Nucleus accumbens (tissue), 56 donors: ENCODE measurements at places on chromosomes 2 and 18.
A peak's percentile ranks its signal among the peaks of the same experiment; 100 is the strongest.

GRCh38 chr2:162422894-162423293 is 79.0 kb downstream of the GCA start:
- DNase-seq: no peak

GRCh38 chr2:230681171-230681545 is 31.5 kb upstream of the CAB39 start:
- no peak for DNase-seq

- DNase-seq: no peak
Measured at GRCh38 chr2:152513681-152514080, 178.7 kb downstream of the FMNL2 start.

- DNase-seq: no peak
Measured at GRCh38 chr18:79962311-79962710, 2.1 kb upstream of the HSBP1L1 start.

DNA sequence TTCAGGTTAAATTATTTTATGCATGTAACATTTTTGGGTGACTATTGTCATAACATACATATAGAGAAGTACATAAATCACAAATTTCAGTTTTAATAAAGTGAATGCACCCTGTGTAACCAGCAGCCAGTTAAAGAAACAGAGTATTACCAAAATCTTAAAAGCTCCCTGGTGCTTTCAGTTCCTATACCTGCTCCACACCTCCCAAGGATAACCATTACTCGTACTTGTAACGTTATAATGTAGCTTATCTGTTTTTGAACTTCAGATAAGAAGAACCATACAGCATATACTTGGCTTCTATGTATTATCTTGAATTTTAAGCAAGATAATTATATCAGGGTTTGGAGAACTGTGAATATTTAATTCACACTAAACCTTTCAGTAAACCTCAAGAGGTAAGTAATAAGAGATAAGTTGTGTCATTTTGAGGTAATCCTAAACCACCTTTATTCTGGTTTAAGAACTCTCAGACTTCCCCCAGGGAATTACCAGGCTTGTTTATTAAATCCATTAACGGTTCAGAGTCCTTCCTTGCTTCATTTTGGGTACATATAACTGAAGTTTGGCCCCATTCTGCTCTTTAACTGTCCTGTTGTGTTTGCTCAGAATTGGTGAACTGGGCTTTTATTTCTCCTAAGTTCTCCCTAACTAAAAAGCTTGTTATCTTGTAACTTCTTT is 58.6 kb downstream of the LCLAT1 start:
- DNase-seq: no peak

DNA sequence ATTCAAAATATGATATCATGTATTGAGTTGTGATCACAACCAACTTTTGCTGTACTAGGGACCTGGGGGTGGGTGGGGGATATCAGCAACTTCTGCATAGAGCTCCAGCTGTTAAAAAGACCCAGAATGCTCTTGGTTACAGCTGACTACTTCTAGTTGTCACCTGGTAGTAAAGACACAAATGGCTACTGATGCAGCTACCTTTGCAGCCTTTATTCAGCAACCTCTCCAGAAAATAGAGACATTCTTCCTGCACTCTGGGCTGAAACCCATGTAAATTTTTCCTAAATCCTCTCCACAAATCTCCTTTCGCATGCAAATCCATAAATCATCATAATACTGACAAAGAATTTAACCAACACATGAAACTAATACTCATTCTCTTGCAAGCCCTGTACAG is 238.3 kb downstream of the TCF4 start:
- no peak for DNase-seq

DNA sequence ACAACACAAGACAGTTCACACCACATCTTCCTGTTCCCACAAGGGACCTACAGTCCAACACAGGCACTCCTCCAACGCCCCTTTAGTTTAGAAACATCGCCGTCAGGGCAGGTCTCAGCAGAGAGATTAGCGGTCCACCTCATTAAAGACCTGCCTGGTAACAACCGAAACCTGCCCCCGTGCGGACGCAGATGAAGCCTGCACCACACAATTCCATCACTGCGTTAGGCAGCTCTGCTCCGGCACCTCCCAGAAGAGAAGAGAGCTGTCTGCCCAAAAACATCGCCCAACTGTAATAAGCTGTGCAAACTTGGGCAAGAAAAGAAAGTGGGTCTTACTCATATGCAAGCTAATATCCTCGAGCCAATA is 32.7 kb downstream of the ZNF516 start:
- DNase-seq: no peak

DNA sequence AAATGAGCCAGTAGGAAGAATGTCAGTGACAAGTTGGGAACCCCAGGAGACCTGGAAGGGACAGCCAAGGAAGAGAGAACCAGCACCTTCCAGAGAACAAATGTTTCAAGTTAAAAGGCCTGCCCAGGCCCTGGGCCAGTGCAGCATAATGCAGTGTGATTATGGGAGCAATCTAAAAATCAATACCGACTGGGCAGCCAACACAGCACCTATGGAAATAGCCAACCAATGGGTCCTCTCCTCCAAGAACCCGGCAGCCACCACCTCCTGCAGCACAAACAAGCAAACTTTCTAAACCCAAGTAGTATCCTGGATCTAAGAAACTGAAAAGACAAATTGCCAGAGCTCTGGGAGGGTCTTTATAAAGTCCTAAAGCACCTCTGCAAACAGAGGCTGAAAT is 71.7 kb downstream of the CLHC1 start:
- DNase-seq: no peak

DNA sequence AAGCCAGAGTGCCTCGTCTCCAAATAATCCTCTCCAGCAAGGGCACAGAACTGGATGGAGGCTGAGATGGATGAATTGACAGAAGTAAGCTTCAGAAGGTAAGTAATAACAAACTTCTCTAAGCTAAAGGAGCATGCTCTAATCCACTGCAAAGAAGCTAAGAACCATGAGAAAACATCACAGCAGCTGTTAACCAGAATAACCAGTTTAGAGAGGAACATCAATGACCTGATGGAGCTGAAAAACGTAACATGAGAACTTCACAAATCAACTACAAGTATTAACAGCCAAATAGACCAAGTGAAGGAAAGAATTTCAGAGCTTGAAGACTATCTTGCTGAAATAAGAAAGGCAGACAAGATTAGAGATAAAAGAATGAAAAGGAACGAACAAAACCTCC is 32.3 kb downstream of the WDPCP start:
- DNase-seq: no peak

DNA sequence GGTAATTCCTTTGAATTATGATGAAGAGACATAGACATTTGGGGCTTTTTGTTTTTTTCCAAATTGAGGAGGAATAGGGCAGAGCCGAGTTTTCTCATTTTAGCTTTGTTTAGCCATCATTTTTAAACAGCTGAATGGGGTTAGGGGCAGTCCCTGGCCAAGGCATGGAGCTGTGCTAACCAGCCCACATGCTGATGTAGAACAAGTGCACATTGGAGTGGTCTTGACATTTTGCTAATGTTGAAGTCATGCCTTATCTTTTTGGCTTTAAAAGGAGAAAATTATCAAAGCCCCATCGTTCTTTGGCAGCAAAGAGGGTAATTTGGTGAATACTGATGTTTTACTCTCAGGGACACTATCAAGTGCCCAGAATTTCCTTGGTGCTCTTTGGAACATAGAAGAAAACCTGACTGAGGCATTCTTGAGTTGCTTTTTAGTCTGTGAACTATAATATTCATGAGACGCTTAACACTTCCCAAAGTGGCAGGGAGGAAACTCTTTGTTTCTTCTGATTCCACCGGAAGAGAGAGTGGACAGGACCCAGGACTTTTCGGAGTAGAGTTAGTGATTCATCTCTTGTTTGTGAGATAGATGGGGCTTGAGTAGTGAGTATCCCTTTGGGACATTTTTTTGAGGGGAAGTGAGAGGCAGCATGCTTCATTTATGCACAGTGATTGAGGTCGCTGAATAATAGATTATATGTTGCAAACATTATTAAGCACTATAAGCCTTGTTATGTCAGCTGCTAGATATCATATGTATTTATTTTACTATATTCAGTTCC is 45.0 kb downstream of the MTA3 start:
- DNase-seq: no peak

DNA sequence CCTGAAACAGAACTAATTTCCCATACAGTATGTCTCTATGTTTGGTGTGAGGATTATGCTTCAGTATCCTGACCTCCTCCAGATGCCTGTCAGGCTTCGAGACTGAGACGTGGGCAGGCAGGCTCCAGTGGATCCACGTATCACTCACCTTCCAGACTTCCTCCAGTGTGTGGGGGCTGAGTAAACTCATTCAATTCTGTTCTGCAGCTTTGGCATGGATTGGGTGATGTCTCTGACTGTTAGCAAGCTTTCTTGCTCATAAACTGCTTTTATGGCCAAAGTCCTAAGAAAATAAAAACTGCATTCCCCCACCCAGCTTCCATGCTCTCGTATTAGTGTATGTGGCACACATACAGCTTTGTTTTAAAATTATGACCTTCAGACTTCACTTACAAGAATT is 53.6 kb downstream of the CCDC93 start:
- DNase-seq: no peak

DNA sequence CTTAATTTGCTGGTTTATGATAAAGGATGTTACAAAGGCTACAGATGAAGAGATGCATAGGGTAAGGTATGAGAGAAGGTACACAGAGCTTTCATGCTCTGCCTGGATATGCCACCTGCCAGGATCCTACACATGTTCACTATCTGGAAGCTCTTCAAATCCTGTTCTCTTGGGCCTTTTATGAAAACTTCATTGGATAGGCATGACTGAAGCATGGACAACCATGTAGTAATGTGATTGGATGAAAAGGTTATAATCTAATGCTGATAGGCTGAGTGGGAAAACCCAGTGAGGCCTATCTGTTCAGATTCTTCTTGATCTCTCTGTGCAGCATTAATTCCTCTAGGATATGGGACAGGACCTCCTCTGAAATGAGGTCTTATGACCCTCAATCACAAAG is 26.8 kb downstream of the HNMT start:
- no peak for DNase-seq

DNA sequence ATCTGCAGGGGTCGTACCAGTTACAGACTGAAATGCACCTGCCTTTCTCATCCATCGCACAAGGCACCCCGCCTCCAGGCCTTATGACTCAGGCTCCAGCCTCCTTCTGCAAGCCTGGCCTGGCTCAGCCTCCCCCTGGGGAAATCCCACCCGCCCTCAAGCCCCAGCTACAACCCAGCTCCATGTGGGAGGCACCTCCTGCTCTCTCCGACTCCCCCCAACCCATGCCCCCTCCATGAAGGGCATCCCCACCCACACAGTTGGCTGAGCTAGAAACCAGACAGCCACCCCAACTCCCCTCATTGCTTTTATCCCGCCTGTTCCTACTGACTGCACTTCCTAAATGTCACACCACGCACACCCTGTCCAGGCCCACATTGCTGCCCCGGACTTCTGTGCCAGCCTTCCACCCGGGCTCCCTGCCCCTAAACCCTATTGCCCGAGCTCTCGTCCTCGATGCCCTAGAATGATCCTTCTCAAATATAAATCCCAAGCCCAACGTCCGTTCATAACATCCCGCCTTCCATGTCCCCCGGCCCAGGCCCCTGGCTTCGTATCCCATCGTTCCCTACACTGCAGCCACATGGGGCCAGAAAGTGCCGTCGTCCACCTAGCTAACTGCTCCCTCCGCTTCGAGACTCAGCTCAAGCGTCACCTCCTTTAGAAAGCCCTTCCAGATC is 9.9 kb downstream of the DNMT3A start:
- DNase-seq: no peak

- no peak for DNase-seq
Measured at GRCh38 chr18:55338978-55339650, 248.9 kb downstream of the TCF4 start.

- peak; percentile 34 for DNase-seq
Measured at GRCh38 chr2:205680067-205680466, 2.2 kb upstream of the NRP2 start.

DNA sequence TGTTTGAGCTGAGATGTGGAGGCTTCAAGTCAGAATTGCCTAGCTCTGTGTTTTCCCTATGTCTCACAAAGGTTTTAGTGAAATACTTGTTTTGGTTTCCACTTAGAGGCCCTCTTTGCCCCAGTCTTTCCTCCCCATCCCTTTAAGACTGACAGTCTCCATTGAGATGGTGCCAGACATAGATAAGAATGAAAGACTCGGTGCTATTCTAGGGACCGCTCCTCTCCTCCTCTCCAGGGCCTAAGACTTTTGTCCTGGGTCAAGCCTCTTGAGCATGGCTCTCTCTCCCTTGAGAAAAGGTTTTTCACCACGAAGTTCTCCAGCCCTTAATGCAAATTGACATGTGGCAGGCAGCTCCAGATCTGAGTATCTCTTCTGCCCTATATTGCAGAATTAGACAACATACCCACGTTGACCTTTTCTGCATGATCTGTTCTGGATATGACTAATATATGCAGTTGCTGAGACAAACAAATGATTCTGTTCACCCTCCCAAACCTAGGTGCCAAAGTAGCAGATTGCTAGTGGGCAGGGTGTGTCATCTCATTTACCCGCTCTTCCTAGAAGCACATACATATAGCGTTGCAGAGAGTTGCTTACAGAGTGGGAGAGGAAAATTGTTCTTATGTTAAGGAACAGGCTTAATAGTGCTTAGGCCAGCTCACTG is 47.5 kb upstream of the ACSL3 start:
- DNase-seq: no peak

DNA sequence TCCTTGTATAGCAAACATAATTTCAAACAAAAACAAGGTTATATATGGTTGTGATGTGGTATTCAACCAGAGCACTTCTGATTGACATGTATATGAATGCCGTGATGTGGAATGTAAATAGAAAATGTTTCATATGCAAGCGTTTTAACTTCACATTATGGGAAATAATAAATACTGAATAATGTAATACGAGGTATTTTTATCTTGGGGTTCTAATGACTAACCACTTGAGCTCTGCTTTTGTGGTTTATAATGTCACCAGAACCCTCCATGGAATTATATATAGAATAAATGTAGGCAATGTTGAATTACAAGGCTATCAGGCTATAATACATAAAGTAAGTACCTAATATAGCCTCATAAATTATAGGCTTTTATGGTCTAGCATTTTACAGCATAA is 72.4 kb downstream of the ZNF521 start:
- no peak for DNase-seq
